Muscle of leg (tissue), 16 donors: ENCODE measurements at places on chromosomes 11 and 22. TPM values are rescaled to one million over a fixed set of nuclear protein-coding genes. Genes with fewer than 3 reads are reported as not detected.

The ASRGL1 gene
- polyA plus RNA-seq: 3.4 TPM

- DNase-seq: peak; percentile 77
Observed at GRCh38 chr11:126282736-126283591, at the start of gene TIRAP. Gene TIRAP (plus strand): TSS chr11:126283093. CDS start chr11:126290895, 7,802 bp downstream.

DNA sequence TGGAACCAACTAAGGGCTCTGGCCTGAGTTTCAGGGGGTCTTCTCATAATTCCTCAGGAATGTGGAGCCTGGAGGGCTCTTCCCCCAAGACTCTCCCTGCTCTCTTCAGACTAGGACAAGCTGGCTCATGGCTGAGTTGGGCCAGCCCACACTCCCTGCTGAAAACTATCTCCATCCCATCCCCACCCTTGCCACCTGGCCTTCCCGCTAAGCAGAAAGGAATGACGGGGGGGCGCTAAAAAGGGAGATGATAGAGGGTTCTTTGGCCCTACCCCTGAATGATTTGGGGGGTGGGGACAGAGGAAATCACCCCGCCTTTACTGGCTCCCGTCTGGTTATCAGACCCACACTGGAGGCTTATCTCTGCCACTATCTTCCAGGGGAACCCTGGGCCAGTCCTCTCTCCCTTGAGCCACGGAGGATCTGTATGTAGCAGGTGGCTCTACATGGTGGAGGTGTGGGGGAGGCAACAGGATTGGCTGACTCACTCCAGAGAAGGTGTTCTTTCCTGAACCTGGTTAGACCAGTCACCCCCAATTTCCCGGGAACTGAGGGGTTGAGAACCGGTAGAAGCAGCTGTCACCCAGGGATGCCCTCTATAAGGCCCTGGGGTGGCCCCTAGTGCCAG lies 5.7 kb downstream of the SMTN start:
- DNase-seq: peak; percentile 9

DNA sequence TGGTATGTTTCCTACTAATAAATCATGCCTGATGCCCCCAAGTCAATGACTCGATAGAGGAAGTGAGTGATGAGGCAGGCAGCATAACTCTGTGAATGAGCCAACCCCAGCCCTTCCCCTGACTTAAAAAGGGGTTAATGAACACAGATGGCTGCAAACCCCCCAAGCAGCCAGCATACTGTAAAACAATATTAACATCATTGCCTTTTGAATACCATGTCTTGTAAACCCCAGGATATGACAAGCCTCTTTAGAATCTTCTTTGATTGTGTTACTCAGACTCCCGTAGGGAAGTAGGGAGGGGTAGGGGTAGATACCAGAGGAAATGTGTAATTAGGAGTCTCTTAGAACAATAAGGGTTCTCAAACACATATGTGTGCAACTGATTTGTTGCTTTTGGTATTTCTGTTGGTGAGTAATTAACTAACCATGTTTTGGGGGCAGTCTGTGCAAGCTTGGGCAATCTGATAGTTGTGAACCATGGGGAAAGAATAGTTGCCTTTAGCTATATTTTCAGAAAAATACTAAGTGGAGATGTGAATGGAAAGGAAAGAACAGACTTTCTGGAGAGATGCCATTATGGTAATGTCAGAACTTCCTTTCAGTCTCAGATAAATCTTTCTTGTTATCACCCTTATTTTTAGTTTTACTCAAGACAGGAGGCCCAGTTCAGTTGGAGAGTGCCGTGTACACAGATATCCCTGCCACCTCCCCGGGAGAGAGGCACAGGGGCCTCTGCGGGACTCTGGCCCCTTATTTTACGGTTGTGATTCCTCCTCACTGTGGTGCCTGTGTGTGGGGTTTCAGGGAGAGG lies 701.8 kb downstream of the NTM start:
- peak; percentile 76 for DNase-seq

- DNase-seq: peak; percentile 74
Observed at GRCh38 chr22:17237038-17237668, 17.9 kb upstream of the ADA2 start.

- DNase-seq: no peak
Observed at GRCh38 chr11:68837583-68838571, 3.8 kb downstream of the CPT1A start.

The GDPD4 gene
- 0.62 TPM for polyA plus RNA-seq

GRCh38 chr22:20008221-20008995 lies 8.2 kb downstream of the ARVCF start:
- no peak for DNase-seq

DNA sequence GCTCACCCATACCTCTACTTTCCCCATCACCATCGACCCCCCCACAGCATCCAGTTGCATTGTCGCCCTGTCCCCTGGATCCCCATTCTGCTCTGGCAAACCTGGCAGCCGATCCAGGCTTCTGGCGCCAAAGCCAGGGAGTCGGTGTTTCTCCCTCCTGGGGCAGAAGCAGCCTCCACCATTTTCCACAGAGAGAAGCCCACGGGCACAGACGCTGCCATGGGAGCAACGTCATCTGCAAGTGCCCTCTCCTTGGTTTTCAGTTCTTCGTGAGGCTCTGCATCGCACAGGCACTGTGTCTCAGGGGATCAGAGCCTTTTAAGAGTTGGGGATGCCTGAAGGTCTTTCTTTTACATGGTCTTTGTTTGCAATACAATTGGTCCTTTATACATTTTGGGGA lies 2.3 kb downstream of the YPEL4 start:
- peak; percentile 31 for DNase-seq

GRCh38 chr11:86143087-86144030 lies 74.5 kb upstream of the PICALM start:
- peak; percentile 43 for DNase-seq

The TMEM86A gene
- 3.4 TPM for polyA plus RNA-seq

DNA sequence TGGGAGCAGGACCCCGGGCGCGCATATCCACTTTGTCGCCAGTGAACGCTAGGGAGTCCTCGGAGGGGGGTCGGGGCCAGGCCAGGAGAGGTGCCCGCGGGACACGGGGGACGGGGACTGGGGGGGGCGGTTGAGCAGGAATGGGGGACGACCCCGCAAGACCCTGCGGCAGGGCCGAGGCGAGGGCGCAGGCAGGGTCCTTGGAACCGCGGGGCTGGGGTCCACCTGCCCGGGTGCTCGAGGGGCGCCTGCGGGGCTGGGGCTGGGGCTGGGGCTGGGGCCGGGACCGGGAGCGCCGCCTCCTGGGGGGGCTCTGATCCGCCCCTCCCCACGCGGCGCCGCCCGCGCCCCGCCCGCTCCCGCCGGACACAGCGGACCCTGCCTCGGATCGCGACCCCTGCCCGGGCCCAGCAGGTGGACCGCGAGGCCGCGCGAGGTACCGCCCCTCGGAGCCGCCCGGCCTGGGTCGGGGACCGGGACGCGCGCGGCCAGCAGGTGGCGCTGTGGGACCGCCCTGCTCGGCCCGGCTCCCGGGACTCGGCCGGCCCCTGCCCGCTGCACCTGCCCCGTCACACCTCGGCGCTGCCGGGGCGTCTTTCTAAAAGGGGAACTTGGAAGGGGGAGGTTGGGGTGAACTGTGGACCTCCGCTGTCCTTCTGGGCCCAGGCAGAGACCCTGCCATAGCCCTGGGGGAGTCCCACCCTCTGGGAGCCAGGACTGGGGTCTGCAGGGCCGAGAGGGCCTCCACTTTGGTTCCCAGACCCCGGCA lies 11.0 kb downstream of the CRELD2 start:
- peak; percentile 54 for DNase-seq

The RFPL3 gene
- polyA plus RNA-seq: not detected

The PTPRCAP gene
- polyA plus RNA-seq: 1.0 TPM

DNA sequence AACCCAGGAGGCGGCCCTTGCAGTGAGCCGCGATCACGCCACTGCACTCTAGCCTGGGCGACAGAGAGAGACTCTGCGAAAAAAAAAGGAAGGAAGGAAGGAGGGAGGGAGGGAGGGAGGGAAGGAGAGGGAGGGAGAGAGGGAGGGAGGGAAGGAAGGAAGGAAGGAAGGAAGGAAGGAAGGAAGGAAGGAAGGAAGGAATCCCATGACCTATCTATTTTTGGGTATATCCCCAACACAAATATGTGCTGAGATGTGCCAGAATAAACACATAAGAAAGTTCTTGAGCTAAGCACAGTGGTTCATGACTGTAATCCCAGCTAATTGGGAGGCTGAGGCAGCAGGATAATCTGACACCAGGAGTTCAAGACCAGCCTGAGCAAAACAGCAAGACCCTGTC lies 82.0 kb downstream of the SIK3 start:
- DNase-seq: no peak

The ZNF215 gene
- 0.88 TPM for polyA plus RNA-seq

DNA sequence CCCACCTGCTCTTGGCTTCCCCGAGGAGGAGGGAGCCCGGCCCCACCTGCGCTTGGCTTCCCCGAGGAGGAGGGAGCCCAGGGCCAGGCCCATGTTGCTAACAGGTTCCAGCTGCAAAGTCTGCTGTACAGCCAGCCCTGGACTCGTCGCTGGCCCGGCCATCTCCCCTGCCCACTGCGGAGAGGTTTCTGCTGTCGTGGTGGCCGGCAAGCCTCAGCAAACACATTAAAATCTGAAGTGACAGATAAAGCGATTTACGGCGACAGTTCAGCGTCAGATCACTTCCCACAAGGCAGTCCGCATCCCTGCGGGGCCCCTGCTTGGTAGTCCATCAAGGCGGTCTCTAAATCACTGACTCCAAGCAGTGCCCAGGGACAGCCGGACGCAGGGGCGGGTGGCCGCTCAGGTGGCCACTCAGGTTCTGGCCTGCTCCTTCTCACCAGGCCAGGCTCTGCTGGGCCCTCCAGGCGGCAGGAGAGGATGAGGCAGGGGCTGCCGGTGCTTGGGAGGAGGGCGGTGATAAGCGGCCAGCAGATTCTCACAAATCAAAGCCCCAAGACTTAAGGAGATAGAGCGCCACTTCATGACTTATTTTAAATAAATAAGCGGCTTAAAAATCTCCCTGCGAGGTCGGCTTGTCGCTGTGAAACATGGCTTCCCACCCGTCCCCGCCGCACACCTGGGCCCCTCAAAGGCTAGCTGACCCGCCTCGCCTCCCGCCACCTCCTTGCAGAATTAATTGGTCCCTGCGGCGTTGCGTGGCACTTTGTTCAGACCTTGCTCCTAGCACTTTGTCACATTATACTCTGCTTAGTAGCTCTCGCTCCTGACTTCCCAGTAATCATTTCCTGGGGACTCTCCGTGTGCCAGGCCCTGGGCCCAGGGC lies 21.1 kb downstream of the MACROD1 start:
- no peak for DNase-seq

The MS4A4A gene
- 7.5 TPM for polyA plus RNA-seq

The SNX32 gene
- polyA plus RNA-seq: 2.4 TPM

- no peak for DNase-seq
Observed at GRCh38 chr22:48476577-48476976, 1351.1 kb downstream of the BRD1 start.

The ARHGAP8 gene
- polyA plus RNA-seq: 2.3 TPM

The SF3B2 gene
- polyA plus RNA-seq: 167 TPM

The OR8D4 gene
- 0.08 TPM for polyA plus RNA-seq

The PKP3 gene
- 0.86 TPM for polyA plus RNA-seq

The DTX4 gene
- polyA plus RNA-seq: 19.8 TPM

The RAPSN gene
- polyA plus RNA-seq: 112 TPM

DNA sequence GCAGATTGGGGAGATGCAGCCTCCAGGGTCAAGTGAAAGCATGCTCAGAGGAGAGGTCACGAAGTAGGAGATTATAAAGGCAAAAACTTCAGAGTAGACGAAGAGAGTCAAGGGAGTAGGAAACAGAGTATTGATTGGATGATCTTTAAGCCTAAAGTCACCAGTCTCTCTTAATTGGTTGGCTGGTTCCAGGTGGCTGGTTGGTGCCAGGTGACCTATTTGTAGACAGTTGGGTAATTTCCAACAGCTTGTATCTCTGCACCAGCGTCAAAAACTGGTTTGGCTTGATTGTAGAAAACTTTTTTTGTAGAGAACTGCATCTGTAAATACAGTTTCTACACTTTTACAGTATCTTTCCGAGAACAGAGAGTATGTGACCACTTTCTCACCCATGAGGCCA lies 75.7 kb upstream of the CCDC90B start:
- DNase-seq: no peak

The APOBEC3C gene
- 5.6 TPM for polyA plus RNA-seq

The OVOL1 gene
- polyA plus RNA-seq: not detected

The SCGB2A2 gene
- polyA plus RNA-seq: not detected

DNA sequence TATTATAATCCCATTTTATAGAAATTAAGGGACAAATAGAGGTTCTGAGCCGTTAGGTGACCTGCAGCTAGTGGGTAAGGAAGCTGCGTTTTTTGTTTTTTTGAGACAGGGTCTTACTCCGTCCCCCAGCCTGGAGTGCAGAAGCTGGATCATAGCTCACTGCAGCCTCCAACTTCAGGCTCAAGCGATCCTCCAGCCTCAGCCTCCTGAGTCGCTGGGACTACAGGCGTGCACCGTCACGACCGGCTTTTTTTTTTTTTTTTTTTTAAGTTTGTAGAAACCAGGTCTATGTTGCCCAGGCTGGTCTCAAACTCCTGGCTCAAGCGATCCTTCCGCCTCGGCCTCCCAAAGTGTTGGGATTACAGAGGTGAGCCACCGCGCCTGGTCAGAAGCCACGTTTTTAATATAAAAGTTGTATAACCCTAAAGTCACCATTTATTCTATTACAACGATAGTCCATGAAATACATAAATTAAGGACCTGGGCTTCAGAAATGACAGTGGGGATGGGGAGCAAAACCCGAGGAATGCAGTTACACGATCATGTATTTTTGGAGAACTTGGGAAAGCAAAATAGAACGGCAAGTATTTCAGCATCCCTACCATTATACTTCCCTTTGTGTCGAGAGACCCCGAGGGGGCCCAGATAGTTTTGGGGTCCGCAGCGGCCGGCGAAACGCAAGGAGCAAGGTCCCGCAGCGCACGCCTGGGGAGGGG lies 638 bp downstream of the SAAL1 start:
- DNase-seq: no peak

The CRY2 gene
- polyA plus RNA-seq: 24.2 TPM

GRCh38 chr11:22180131-22180530 lies 12.8 kb upstream of the ANO5 start:
- no peak for DNase-seq

The SMTNL1 gene
- polyA plus RNA-seq: 93.2 TPM

GRCh38 chr11:8567602-8568198 lies 26.3 kb downstream of the STK33 start:
- no peak for DNase-seq

DNA sequence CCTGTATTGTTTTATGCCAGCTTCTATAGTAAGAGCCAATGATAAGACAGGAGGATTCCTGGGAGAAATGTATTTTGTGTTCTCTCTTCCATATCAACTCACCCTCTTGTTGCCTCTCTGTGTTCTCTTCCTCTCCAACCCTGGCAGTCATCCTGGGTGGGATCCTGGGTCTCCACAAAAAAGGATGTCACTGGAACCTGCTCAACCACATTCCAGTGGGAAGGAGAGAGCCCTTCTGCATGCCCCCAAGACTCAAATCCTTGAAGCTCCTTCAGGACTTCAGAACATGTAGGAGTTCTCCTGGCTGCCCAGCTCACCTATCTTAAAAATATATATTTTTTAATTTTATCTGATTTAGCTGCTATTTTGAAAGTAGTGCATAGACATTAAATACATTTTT lies 26.1 kb downstream of the APOL6 start:
- no peak for DNase-seq

DNA sequence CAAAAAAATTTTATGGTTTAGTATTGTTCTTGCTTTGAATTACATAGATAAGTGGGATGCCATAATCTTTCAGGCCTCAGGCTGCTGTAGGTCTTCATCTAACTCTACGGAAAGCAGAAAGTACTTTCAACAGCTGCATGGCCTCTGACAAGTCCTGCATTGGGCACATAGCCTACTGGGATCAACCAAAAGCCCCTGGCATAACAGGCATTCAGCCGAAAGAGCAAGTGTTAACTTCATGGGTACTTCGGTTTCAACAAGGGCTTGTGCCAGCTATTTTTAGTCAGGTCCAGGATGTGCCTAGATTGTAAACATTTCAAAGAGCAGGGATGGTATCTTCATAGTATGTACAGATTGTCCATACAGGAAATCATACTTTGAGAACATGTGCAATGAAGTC lies 3.1 kb downstream of the SLN start:
- peak; percentile 82 for DNase-seq

The MAP6 gene
- polyA plus RNA-seq: 7.6 TPM

The FANCF gene
- polyA plus RNA-seq: 5.4 TPM
